ENCODE measurements at places on chromosomes 1 and 21. TPM values are rescaled to one million over a fixed set of nuclear protein-coding genes. Genes with fewer than 3 reads are reported as not detected.

DNA sequence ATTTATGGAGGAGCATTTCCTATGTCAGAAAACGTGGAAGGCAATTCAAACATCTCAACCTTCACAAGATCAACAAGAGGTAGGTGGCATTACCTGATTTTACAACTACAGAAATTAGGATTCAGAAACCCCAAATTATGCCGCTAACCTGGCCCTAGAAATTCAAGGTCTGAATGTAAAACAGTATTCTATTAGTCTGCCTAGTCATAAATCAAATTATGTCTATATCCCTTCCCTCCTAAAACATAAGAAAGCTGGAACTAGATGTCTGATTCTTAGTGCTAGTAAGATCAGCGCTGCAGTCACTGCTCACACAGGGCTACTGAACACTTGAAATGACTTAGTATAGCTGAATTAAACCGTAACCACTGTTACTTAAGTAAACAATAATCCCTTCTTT, 1.4 kb downstream of the TOMM20 start:
- no peak for DNase-seq

DNA sequence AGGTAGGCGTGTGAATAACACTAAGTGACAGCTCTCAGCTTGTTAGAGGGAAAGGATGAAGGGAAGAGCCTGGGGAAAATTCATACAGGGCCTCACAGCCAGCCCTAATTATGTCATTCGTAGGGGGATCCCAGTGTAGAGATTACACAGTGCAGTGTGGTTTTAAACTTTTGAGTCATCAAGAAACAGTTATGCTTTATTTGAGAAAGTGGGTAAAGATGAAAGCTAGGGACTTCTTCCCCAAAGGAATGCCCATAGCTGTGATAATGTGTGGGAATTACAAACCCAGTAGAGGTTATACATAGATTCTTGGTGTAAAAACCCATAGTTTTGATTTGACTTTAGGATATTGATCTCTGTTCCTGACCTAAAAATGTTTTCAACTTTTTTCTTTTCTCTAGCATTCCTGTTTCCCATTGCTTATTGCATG, 1.9 kb downstream of the TTF2 start:
- no peak for DNase-seq

- no peak for DNase-seq
These were observed 111.6 kb upstream of the ZC3H12A start for GRCh38 chr1:37362594-37363385.

DNA sequence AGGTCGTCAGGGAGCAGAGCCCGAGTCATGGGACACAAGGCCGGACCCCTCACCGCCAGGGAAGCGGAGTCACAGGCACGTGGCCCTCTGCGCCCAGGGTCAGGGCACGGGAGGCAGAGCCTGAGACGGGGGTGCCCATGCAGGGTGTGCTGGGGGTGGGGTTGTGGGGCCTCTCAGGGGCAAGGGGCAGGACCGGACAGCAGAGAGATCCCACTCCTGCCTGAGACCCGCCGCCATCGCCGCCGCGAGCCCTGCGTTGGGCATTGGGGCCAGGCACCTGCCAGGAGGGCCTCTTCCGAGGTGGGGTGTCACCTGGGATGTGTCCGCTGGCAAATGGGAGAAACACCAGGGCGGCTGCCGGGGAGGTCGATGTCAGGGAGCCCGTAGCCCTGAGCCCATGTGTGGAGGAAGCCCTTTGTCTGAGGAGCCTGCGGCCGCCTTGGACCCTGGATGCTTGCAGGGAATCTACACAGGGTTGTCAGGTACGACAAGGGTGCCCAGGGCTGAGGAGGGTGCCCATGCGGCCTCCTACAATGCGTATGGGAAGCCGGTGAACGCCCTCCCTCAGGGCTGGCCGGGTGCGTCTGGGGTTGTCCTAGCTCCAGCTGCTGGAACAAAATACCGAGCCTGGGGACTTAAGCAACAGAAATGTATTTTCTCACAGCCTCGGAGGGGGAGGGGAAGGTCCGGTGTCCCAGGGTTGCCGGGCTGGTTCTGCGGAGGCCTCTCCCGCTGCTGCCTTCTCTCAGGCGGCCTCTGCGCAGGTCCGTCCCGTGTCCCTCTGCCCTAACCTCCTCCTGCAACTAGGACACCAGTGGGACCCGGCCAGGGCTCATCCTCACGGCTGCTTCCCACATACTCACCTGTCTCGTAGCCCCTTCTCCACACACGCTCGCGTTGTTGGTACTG, 16.4 kb upstream of the C1orf159 start:
- DNase-seq: peak; percentile 69

- DNase-seq: no peak
These were observed 61.4 kb downstream of the TMEM200B start for GRCh38 chr1:29062157-29062942.

The DMAP1 gene
- 32.2 TPM for total RNA-seq

The SPATA1 gene
- 2.5 TPM for total RNA-seq

The FMOD gene
- 28.9 TPM for total RNA-seq

The SHISA4 gene
- 7.8 TPM for total RNA-seq

The ADCY10 gene
- 0.09 TPM for total RNA-seq

Measured in lower lobe of right lung (tissue), 2 donors.